ENCODE measurements at places on chromosomes 2 and 18.

DNA sequence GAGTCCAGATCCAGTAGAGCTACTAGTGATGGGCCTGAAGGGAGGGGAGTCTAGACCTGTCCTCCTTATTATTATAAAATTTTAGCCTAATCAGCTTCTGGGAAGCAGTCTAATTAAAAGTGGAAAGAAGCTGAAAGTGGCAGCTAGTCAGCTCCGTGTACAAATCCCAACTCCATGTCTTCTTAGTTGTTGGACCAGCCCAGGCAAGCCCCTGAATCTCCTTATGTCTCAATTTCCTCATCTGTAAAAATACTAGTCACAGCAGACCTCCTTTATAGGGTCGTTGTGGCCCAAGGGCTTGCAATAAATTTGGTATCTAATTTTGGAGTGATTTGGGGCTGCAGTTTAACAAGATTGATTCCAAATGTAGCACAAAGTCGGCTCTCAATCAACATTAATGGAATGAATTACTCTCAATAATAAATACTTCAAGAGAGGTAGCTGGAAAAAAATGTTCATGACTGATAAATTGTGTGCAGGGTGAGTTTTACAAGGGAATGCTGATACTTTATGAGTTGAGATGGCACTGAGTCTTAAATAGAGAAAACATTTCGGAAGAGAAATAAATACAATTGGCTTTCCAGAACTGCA is 118.3 kb upstream of the NDUFV2 start:
- H3K27me3 ChIP-seq, result no peaks in the 10 kb centered on the region
- H3K27ac ChIP-seq, result no peak overlapping the region
- peaks cover 38% of the 10 kb centered on the region for H3K4me1 ChIP-seq
- H3K4me3 ChIP-seq, result no peak overlapping the region

DNA sequence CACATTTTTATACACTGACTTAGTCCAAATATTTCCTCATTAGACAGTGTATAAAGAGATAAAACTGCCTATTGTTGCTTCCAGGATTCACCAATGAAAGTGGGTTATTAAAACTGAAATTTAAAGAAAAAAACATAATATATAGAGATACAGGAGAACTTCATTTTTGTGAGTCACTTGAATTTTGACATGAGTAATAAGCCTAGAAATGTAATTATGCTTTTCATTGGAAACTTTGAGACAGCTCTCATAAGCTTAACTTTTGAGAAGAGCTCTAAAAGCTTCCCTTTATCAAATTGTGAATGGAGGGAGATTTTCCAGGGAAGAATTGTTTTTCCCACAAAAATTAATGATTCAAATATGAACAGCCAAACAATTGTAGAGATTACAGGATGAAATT is 14.1 kb downstream of the DYNC2LI1 start:
- H3K36me3 ChIP-seq, result peaks cover 3% of the 10 kb centered on the region
- no peaks in the 10 kb centered on the region for H3K27me3 ChIP-seq
- no peak overlapping the region for H3K4me3 ChIP-seq
- peaks cover 37% of the 10 kb centered on the region for H3K4me1 ChIP-seq
- no peak for DNase-seq
- H3K27ac ChIP-seq, result no peak overlapping the region

- H3K27me3 ChIP-seq, result no peaks in the 10 kb centered on the region
- H3K27ac ChIP-seq, result no peak overlapping the region
- H3K4me3 ChIP-seq, result no peak overlapping the region
These were observed 19.6 kb downstream of the EHD3 start for GRCh38 chr2:31253356-31254131.

DNA sequence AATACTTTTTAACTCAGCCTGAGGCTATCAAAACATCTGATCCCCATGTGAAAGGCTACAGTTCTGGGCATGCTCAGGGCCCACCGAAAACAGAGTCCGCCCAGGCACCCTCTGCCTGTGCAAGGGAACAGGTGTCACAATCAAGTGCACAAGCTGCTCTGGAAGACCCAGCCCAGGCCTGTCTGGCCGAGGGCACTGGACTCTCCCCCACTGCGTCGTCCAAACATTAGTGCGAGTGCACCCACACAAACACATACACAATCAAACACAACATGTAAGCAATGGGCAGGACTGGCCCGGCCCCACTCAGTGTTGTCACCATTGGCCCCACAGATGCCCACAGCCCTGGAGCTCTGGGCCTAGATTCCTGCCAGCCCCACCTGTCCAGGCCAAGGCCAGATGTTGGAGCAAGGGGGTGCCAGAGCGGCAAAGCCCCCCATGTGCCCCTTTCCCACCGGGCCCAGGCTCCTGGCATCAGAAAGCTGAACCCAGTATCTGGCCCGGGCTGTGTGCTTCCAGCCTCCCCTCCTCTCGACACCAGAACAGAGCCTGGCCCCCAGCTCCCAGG is 617 bp upstream of the ALPG start:
- no peak for DNase-seq
- no peak overlapping the region for H3K4me3 ChIP-seq
- H3K36me3 ChIP-seq, result no peaks in the 10 kb centered on the region
- no peak overlapping the region for H3K27ac ChIP-seq
- H3K4me1 ChIP-seq, result no peaks in the 10 kb centered on the region

GRCh38 chr2:121468936-121469335 is 61.7 kb upstream of the RNU4ATAC start:
- H3K4me3 ChIP-seq, result no peak overlapping the region
- H3K27me3 ChIP-seq, result no peaks in the 10 kb centered on the region
- H3K36me3 ChIP-seq, result peaks cover 23% of the 10 kb centered on the region
- no peak for DNase-seq
- peaks cover 36% of the 10 kb centered on the region for H3K4me1 ChIP-seq

DNA sequence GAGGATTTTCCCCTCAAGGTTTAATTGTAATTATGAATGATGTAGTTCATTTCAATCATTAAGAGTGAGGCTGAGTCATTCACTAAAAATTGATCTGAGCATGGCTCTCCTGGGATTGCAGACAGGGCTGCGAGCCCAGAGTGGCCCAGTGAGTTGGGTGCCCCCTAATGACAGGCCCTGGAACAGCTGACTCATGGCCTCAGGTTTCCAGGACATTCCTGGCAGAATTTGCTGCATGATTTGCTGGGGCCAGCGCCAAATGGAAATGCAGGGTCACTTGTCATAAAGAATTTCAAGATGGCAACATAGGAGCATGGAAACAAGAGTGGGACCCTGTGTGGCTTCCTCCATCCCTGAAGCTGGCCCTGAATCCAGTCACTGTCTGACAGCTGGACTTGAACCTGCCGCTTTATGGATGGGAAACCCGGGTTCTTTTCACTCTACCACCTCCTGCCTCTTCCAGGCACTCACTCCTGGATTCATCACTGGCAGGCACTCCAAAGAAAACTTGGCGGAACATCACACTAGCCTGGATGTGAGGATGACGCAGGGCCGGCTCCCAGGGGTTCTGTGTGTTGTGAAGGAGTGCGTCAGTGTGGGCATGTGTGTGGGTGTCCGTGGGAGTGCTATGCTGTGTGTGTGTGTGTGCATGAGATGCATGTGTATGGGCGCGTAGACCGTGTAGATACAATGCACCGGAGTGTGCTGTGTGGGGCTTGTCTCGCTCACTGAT is 15.2 kb downstream of the OTOF start:
- peaks cover 2% of the 10 kb centered on the region for H3K27me3 ChIP-seq
- no peak overlapping the region for H3K27ac ChIP-seq
- H3K36me3 ChIP-seq, result no peaks in the 10 kb centered on the region
- no peak overlapping the region for H3K4me3 ChIP-seq

- no peak for DNase-seq
- no peaks in the 10 kb centered on the region for H3K4me1 ChIP-seq
- H3K27ac ChIP-seq, result no peak overlapping the region
- no peaks in the 10 kb centered on the region for H3K36me3 ChIP-seq
- no peak overlapping the region for H3K4me3 ChIP-seq
- no peaks in the 10 kb centered on the region for H3K27me3 ChIP-seq
These were observed 222.1 kb downstream of the ANKRD30B start for GRCh38 chr18:14970027-14970426.

GRCh38 chr2:22136446-22136845 is 1012.7 kb downstream of the TDRD15 start:
- DNase-seq, result no peak
- no peak overlapping the region for H3K4me3 ChIP-seq
- no peaks in the 10 kb centered on the region for H3K4me1 ChIP-seq
- H3K36me3 ChIP-seq, result no peaks in the 10 kb centered on the region
- H3K27me3 ChIP-seq, result peaks cover 5% of the 10 kb centered on the region

- H3K27ac ChIP-seq, result no peak overlapping the region
- DNase-seq, result no peak
- H3K27me3 ChIP-seq, result peaks cover 24% of the 10 kb centered on the region
- no peaks in the 10 kb centered on the region for H3K4me1 ChIP-seq
- H3K4me3 ChIP-seq, result no peak overlapping the region
These were observed 61.9 kb upstream of the PSMD14 start for GRCh38 chr2:161246281-161246680.

GRCh38 chr2:179274749-179275148 is 10.1 kb upstream of the SESTD1 start:
- no peaks in the 10 kb centered on the region for H3K27me3 ChIP-seq
- no peak overlapping the region for H3K4me3 ChIP-seq

DNA sequence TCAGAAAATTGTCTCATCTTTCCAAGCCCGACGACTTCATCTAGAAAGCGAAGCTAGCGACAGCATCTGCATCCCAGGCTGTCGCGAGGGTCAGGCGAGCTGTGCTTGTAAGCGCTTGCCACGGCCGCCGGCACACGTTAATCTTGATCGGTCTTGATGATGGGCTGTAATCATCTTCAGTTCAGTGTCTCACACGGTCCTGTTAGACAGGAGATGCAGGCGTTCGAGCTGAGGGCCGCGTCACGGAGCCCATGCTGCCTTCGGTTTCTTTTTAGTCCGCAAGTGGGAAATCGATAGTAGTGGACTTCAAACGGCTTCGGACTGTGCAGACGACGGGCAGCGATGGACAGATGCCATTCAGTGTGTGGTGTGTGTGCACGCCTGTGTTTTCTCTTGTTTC is 43.6 kb downstream of the ADI1 start:
- no peak overlapping the region for H3K4me3 ChIP-seq
- peaks cover 21% of the 10 kb centered on the region for H3K36me3 ChIP-seq
- no peaks in the 10 kb centered on the region for H3K27me3 ChIP-seq

DNA sequence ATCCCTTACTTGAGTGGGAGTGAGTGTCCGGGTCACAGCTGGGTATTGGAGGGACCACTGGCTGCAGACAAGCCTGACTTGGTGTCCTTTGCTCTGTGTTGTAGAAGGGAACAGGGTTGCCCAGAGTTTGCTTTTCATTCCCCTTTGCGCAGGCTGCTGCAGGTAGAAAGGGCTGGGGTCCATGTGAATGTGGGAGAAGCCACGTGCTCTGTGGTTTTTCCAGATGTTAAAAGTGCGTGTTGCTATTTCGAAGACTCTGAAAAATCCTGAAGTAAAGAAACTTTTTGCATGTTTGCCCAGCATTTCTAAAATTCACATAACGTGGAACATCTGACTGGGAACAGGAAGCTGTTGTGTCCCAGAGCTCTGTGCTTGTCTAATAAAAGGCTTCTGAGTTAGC is 28.8 kb downstream of the GLI2 start:
- no peaks in the 10 kb centered on the region for H3K27me3 ChIP-seq
- DNase-seq, result no peak
- no peak overlapping the region for H3K4me3 ChIP-seq
- peaks cover 89% of the 10 kb centered on the region for H3K4me1 ChIP-seq

DNA sequence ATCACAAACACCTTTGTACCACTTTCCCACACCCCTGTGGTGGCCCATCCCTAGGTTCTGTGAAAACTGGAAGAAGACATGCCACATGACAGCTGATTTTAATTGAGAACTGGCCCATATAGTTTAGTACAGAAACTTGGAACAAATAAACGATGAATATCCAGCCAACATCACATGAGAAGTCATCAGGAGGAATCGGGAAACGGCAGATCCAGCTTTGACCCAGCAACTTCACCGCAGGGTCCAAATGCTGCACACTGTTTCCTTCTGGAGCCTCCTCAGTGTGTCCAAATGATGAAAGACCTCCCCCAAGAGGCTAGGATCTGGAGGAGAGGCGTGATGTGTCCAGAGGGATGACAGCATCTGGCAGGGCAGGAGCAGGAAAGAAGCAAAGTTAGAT is 75.5 kb downstream of the COPS8 start:
- no peak for DNase-seq
- H3K27me3 ChIP-seq, result no peaks in the 10 kb centered on the region
- H3K27ac ChIP-seq, result no peak overlapping the region
- peaks cover 50% of the 10 kb centered on the region for H3K4me1 ChIP-seq
- H3K36me3 ChIP-seq, result no peaks in the 10 kb centered on the region

- no peak for DNase-seq
- peaks cover 3% of the 10 kb centered on the region for H3K4me1 ChIP-seq
- peaks cover under 1% of the 10 kb centered on the region for H3K36me3 ChIP-seq
- peaks cover 36% of the 10 kb centered on the region for H3K27me3 ChIP-seq
- H3K4me3 ChIP-seq, result no peak overlapping the region
- H3K27ac ChIP-seq, result no peak overlapping the region
These were observed 39.8 kb downstream of the ADCYAP1 start for GRCh38 chr18:944440-944839.

GRCh38 chr2:217938036-217938435 is 64.8 kb downstream of the TNS1 start:
- peaks cover 92% of the 10 kb centered on the region for H3K4me1 ChIP-seq
- H3K27me3 ChIP-seq, result no peaks in the 10 kb centered on the region
- no peak for DNase-seq
